Activated CD8-positive, alpha-beta memory T cell treated with anti-CD3 and anti-CD28 coated beads for 1 hour (primary cell): ENCODE measurements at places on chromosomes 5 and 9.

GRCh38 chr9:131608493-131609037 lies 63.2 kb downstream of the PRRT1B start:
- no peak for DNase-seq

GRCh38 chr5:110203661-110204060 lies 513.9 kb downstream of the MAN2A1 start:
- DNase-seq: no peak

DNA sequence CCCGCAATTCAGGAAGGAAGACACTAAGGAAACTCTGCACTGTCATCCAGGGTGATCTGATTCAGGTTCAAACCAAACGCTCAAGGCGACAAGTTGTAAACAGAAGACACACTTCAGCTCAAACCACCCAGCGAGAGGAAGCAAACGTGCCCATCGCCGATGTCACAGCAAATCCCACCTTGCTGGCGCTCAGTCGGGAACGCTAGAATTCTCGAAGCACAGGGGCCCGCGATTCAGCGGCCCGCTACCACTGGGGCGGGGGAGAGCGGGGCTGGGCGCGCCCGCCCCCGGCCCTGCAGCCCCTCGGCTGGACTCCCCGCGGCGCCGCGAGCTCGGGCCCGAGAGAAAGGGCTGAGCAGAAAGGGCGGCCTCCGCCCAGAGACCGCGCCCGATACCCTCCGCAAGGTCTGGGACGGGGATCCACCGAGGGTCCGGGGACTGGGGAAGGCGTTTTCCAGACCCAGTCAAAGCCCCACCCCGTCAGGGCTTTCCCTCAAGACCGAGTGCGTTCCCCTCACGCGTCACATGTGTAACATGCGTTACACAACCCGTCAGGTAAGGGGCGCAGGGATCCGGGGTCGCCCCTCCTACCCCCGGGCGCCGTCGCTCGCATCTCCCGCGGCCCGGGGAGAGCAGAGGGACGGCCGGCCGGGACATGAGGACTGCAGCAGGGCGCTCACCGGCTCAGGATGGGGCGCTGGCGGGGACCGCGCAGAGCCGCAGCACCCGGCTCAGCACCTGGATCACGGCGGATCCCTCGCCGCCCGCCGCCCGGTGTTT lies 469 bp downstream of the AGTPBP1 start:
- peak; percentile 32 for DNase-seq

DNA sequence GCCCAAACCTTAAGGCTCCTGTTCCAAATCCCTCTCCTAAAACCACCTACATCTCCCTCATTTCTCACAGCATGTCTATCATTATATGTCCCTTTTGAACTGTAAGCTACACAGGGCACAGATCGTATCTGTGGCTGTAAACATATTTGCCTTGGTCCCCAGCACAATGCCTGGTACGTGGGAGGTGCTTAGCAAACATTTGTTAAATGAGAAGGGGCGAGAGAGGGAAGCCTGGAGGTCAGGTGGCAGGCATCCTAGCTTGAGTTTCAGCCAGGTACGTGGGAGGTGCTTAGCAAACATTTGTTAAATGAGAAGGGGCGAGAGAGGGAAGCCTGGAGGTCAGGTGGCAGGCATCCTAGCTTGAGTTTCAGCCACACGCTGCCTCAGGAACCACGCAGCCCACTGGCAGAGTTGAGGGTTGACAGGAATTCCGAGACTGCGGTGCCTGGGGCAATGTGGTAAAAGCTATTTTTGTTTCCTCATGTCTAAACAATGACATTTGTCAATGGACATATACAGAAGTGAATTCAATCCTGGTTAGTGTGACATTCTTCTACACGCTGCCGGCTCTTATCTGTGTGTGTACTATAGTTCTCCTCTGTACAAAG lies 113.6 kb downstream of the EFNA5 start:
- no peak for DNase-seq

- DNase-seq: no peak
Observed at GRCh38 chr5:127826011-127826410, 122.8 kb downstream of the CCDC192 start.

- no peak for DNase-seq
Observed at GRCh38 chr9:37927601-37928551, 23.9 kb upstream of the SLC25A51 start.

- no peak for DNase-seq
Observed at GRCh38 chr5:76165711-76166374, 82.7 kb downstream of the SV2C start.

GRCh38 chr5:167442922-167443321 lies 848.5 kb upstream of the WWC1 start:
- DNase-seq: no peak

DNA sequence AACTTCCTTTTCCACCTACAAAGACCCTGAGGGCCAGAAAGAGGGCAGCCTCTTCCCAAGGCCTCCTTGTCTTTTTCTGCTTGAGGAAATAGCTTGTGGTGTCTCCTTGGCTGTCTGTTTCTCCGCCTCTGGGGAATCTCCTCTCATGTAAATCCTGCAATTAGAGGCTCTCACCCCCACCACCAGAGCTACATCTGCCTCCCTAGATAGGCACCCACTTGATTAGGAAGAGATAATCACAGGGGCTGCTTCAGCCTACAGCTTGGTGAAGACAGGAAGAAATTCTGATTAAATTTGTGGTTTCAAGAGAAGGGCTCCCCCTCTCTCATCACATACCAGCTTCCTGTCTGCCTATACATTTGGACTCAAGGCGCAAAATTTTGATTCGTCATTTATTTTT lies 75.6 kb downstream of the TLR4 start:
- no peak for DNase-seq

DNA sequence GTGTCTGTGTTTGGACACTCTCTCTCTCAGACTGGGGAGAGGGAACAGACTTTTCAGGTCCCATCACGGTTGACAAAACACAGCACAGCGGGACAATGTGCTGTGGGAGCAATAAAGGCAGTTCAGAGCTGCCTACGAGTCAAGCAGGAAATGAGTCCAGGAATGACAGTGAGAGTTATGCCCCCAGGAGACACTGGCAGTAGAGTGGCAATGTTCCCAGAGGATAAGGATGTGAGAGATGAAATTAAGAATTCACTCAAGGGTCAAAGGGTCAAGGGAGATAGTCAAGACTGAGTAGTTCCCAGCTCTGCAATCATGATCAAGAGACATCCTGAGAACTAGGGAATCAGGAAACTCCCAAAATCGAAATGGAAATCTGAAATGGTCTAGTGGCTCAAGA lies 156.1 kb downstream of the LURAP1L start:
- no peak for DNase-seq

DNA sequence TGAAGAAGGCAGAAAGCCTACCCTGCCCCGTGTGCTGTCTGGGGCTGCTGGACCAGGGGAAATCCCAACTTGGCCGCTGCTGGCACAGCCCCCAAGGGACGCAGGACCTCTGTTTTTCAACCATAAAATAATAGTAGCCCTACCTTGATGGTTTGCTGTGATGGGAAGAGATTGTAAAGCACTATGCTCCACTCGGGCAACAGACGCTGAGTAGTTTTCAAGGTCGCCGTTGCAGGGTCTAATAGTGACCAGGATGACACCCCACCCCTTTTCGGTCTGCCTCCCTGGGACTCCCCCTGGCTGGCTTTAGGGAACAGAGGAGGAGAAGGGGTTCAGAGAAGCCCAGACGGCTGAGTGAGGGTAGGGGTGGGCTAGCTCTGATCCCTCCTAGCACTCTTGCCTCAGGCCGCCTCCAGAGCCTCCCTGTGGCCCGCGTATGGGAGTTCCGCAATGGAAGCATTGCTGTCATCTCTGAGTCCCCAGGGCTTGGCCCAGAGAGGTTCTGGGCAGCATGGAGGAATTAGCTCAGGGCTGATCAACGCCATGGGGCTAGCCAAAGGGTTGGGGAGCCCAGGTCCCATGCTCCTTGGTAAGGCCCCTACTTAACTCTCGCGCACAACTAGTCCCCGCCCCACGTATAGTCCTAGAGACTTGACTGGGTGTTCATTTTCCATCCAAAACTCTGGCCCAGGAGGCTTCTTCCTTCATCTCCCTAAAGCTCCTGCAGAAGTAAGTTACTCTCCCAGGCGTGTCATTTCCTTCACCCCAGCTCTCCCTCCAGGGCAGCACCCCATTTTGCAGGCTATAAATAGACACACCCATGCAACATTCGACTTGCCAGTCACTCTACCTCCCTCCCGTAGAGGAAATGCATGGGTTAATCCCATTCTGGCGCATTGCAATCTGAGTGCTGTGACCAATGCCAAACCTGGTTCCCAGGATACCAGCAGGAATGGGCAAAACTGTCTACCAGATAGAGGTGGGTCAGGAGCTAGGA lies 1.1 kb upstream of the IRF1 start:
- DNase-seq: no peak

GRCh38 chr5:62562867-62563266 lies 15.8 kb upstream of the LRRC70 start:
- DNase-seq: no peak

DNA sequence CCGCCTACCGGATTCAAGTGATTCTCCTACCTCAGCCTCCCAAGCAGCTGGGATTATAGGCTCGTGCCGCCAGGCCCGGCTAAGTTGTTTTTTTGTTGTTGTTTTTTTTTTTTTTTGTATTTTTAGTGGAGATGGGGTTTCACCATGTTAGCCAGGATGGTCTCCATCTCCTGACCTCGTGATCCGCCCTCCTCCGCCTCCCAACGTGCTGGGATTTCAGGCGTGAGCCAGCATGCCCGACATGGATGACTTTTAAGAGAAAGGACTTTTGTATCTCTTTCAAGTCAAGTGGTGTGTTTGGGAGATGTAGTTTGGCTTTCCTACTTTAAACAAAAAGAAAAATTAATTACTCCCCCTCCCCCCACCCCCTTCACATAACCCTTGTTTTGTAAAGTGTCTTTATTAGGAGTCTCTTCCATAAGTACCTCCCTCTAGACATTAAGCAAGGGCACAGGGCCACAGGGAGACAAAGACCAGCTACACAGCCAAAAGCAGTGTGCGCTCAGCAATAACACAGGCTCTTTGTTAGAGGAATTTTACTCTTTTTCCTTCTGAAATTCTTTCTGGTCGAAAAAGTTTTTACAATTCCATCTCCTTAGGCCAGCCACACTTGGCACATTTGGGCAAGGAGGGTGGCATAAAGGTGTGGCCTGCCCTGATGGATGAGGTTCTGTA lies 31.2 kb downstream of the JAKMIP2 start:
- no peak for DNase-seq

GRCh38 chr9:18829873-18830272 lies 203.1 kb downstream of the SAXO1 start:
- DNase-seq: no peak

DNA sequence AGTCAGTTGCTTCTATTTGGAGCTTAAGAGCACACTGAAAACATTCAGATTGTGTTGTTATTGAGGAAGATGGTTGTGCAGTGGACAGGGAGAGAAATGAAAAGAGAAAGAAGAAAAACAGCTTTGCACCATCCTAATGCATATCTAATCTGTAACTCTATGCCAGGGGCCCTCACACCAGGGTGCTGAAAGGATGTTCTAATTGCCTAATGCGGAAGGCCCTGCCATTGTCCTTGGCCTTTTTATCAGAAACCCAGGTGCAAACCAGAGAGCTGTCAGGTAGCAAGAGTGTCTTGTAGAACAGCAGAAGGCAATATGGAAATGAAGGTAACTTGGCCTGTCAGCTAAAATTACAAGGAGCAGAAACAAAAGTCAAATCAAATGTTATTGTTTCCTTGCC lies 384.5 kb upstream of the PIK3R1 start:
- no peak for DNase-seq

- no peak for DNase-seq
Observed at GRCh38 chr5:151107084-151107483, 26.2 kb upstream of the TNIP1 start.

DNA sequence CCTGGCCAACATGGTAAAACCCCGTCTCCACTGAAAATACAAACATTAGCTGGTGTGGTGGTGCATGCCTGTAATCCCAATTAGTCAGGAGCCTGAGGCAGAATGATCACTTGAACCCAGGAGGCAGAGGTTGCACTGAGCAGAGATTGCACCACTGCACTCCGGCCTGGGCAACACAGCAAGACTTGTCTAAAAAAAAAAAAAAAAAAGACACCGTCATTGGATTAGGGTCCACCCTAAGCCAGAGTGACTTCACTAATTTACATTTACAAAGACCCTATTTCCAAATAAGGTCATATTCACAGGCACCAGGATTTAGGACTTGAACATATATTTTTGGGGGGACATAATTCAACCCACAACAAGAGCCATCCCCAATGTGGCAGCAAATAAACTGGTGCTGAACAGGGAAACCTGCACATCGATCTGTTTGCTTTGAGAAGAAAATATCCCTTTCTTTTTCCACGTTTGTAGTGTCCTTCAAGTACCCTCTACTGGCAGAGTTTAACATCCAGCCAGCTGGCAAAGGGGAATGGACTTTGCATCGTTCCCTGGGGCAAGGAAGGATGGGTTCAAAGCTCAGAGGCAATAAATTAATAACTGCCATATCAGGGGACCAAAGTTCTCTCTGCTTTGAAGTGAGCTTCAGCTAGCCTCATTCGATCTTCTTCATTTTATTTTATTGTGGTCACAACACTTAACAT lies 3.7 kb upstream of the DNAJC25 start:
- no peak for DNase-seq

GRCh38 chr5:135467871-135468485 lies 15.8 kb upstream of the TIFAB start:
- DNase-seq: no peak

DNA sequence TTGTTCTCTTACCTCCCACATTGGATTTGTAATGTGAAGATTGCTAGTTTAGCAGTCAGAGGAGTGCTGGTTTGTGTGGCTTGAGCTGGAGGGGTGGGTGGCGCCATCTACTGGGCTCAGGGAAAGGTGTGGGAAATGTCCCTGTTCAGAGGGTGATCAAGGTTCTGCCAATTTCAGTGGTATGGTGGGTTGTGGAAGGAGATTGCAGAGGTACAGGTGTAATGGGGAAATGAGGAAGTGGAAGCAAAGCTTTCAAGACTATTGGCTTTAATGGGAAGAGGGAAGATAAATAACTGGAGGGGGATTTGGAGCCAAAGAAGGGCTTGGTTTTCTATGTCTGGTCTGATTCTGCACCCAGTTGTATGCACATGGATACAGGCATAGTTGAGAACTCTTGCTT lies 76.4 kb downstream of the OSMR start:
- no peak for DNase-seq

GRCh38 chr9:131320031-131320685 lies 30.6 kb downstream of the PLPP7 start:
- DNase-seq: no peak

GRCh38 chr9:86407022-86407421 lies 52.8 kb upstream of the TUT7 start:
- DNase-seq: no peak

GRCh38 chr9:99980598-99980997 lies 74.1 kb downstream of the STX17 start:
- DNase-seq: no peak

DNA sequence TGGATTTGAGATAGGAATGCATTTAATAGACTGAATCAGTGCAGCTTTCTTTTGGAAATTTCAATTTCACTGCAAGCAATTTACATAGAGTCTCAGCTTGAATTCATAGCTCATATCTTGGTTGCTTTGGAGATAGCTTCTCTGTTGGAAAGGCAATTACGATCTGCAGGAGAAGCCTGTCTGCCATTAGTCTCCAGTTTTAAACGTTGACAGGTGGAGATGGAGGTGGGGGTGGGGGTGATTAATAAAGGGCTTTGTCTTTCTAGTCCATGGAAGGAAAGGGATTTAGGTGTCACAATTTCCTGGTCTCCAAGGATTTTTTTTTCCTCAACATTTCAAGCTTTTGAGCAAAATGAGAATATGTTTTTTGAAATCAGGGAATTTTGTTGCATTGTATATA lies 184.7 kb downstream of the CARTPT start:
- no peak for DNase-seq
